ENCODE measurements at places on chromosomes 7 and 10.
A peak's percentile ranks its signal among the peaks of the same experiment; 100 is the strongest.

DNA sequence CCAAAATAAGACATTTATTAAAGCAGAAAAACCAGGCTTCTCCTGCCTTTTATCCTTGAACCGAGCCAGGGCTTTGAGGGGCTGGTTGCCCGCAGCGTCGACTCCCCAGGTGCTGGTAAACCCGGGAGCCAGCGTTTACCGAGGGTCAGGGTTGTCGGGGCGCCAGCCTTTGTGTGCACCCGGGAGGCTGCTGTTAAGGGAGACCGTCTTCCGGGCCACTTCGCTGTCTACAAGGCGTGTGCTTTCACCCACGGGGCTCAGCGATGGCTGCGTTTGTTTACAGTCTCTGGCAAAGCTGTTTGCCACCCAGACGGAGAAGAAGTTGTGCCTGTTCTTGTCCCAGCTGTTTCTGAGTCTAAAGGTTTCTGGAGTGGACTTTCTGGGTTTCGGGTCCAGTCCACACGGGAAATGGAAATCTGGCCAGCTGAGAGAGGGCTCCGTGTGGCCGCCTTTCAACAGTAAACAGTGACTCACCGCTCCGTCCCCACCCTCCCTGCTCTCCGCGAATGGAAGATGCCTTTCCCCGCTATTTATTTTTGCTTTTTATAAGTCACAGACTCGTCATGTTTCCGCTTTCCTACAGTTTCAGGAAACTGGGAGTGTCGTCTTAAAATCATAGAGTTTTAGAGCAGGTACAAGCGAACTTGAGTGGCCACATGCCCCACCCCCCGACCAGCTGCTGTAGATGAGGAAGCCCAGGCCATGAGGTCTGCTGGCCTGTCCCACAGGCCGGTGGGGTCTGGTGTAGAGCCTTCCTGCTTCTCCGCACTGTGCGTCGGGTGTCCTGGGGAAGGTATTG lies 2.2 kb downstream of the MAFK start:
- DNase-seq, result peak; percentile 77

DNA sequence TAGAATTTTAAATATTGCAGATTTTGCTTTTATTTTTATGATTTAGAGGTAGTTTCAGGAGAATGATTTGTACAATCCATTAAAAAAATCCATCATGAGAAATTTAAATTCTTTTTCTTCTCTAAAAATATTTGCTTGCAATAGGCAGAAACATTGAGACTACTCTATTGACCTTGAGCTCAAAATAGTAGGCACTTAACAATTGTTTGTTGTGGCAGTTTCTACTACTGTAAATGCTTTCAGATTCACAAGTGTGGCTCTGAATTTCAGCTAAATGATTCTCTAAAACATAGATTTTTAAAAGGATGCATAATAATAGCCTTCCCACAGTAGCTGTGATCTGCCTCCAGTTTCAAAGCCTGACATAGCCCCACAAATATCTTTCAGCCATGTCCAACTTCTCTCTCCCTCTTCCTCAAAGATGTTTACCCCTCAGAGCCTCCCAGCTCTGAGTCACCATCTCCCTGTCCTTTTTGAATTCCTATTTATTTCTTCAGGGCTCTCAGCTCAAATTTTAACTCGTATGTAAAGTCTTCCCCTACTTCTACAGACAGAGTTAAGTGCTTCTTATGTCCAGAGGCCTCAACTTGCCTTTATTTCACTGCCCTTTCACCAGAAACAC lies 160.5 kb downstream of the AOAH start:
- no peak for DNase-seq

GRCh38 chr10:91944880-91945630 lies 21.5 kb downstream of the BTAF1 start:
- DNase-seq, result no peak

GRCh38 chr7:85883-86515 lies 106.4 kb upstream of the FAM20C start:
- DNase-seq, result no peak

- DNase-seq, result no peak
Measured at GRCh38 chr10:59124187-59124586, 52.3 kb upstream of the PHYHIPL start.

DNA sequence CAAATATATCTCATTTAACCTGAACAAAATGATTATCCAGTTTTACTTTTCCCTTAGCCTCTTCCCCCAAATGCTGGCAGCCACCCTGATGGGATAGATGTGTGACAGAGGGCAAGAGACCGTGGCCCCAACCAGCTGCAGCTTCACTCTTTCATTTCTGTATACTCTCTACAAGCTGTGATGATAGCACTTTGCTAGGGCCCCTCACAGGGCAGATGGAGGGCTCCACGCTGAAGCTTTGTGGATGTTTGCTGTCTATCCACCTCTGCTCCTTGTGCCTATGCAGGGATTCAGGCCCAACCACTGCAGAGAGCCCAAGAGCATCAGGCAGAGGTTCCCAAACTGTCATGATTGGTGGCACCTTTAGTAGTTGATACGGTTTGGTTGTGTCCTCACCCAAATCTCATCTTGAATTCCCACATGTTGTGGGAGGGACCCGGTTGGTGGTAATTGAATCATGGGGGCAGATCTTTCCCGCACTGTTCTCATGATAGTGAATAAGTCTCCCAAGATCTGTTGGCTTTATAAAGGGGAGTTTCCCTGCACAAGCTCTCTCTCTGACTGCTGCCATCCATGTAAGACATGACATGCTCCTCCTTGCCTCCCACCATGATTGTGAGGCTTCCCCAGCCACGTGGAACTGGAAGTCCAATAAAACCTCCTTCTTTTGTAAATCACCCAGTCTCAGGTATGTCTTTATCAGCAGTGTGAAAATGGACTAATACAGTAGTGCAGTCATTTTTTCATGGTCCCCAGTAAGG lies 20.1 kb downstream of the HTRA1 start:
- DNase-seq, result no peak

GRCh38 chr10:62842983-62843382 lies 26.8 kb upstream of the EGR2 start:
- no peak for DNase-seq

DNA sequence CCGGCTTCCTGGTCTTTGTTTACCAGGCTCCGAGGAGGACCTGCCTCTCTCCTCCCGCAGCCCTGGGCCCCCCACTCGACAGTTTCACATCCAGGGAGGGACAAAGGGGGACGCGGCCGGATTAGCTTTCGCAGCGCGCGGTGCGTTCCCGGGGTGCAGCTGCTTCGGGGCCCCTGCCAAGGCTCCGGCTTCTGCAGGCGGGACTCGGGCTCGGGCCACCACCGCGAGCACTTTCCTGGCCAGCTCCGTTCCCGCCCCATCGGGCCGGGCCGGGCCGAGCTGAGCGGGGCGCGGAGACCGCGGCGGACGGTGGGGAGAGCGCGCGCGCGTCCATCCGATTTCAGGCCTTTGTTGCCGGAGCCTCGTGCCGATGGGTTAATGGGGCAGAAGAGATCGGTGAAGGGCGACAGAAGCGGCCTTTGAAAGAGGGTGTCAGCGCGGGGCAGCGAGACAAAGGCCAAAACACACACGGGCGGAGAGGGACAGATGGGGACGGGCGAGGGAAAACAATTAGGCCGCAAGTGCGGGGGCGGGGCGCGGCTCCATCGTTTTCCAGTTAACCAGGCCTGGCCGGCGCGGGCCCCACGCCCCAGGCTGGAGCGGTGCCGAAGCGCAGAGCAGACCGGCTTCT lies 8.5 kb upstream of the UNCX start:
- DNase-seq, result no peak

GRCh38 chr10:26831936-26832335 lies 28.8 kb downstream of the ABI1 start:
- DNase-seq, result no peak

DNA sequence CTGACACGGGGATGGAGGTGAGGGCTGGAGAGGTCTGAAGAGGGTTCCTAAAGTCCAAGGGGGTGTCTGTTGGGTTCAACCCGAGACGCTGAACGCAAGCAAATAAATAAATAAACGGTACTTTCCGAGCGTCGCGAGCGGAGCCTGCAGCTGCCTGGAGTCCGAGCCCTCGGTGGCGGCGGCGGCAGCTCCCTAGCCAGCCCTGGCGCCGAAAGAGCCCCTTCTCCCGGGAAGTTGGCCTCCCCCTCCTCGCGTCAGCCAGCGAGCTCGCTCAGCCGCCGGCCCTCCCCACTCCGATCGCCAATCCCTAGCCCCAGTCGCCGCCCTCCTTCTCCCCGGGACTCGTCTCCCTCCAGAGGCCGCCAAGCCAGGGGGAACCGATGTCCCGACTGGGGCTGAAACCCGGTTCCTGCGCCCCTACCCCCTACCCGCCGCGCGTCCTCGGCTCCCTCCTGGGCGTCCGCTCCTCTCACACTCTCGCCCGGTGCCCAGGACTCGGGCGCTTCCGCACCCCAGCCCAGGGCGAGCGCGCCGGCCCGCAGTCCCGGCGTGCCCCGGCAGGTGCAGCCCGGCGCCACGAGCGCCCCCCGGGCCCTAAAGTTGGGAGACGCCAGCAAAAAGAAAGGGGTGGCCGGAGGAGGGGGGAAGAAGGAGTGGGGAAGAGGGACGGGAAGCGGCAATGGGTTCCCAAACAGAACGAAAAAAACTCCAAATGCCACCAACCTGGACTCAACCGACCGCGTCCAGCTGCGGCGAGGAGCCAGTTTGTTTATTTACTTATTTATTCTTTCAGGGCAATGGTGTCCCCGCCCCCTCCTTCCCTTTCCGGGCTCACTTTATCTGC lies at the start of gene GFRA1:
Gene GFRA1 (minus strand): TSS at position 767 of the 844 bp plus-strand sequence. CDS start 1,177 bp downstream, outside the sequence.
- DNase-seq, result no peak

DNA sequence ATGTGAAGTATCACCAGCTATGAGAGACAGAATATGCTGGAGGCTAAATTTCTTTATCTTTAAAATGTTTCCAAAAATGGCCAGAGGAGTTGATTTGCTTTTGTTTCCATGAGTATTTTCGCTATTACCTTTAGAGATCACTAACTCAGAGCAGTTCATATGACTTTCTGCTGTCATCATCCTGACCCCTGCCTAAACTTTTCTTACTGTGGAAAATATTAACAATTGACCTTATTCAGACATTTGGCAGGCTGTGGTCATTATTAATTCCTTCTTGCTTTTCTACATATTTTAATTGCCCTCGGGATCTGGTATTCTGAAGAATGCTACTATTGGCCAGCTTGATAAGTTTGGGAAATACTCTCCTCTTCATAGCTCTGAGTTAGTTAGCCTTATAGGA lies 156.5 kb downstream of the EXOC4 start:
- DNase-seq, result no peak

DNA sequence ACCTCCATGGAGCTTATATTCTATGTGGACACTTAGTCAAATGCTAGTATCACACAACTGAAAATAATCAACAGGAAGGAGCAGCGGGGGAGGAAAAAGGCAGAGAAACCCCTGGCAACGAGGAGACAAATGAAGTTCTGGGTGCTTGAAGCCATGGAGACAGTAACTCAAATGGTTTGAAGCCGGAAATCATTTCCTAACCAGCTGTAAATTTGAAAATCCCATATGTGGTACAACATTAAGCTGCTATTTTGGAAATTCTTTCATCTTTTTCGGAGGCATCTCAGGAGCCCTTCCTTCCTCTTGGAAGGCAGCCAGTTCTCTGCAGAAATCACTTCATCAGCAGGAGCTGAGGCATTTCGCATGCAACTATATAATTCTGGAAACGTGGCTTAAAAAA lies 91.4 kb downstream of the PPP1R3C start:
- no peak for DNase-seq

GRCh38 chr7:90474284-90475210 lies 5.1 kb downstream of the PTTG1IP2 start:
- DNase-seq, result no peak

GRCh38 chr10:23174074-23174976 lies 17.8 kb upstream of the PTF1A start:
- no peak for DNase-seq

DNA sequence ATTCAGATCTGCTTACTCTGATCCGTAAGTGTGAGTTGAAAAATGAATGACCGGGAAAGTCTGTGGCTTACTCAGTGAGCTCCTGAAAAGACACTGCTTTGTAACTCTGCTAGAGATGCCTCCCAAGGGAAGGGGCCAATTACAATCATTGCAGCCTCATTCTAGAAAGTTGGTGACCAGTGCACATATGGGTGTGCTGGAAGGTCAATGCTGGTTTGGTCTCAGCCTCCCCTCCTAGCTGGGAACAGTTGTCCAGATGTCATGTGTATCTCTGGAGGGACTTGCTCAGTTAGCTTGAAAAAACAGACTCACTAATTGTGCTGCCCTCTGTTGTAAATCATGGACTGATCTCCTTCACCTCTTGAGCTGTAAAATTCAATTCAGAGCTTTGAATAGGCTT lies 405.0 kb downstream of the ADRA2A start:
- no peak for DNase-seq

GRCh38 chr7:81014266-81014665 lies 95.4 kb upstream of the SEMA3C start:
- no peak for DNase-seq

GRCh38 chr7:35723011-35723410 lies 28.1 kb upstream of the HERPUD2 start:
- DNase-seq, result no peak

GRCh38 chr7:30548845-30549244 lies 44.2 kb upstream of the GGCT start:
- DNase-seq, result no peak

DNA sequence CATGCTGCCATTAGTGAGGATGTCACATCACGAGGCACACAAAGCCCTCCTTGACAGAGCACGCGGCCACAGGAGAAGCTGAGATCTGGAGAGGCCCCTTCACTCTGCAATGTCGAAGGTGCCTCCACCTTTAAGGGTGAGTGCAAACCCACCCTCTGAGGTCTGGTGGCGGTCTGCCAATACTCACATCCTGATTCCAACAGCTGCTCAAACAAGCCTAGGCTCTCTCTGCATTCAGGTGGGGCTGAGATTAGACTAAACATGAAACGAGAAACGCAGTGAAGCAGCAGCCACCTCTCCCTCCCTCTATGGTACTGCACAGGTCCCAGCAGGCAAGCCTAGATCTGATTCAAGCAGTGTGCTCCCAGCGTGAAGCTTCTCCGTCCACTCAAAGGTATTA lies 151.8 kb downstream of the TCERG1L start:
- DNase-seq, result no peak

- DNase-seq, result no peak
Measured at GRCh38 chr7:37445790-37446189, 2.9 kb downstream of the ELMO1 start.

DNA sequence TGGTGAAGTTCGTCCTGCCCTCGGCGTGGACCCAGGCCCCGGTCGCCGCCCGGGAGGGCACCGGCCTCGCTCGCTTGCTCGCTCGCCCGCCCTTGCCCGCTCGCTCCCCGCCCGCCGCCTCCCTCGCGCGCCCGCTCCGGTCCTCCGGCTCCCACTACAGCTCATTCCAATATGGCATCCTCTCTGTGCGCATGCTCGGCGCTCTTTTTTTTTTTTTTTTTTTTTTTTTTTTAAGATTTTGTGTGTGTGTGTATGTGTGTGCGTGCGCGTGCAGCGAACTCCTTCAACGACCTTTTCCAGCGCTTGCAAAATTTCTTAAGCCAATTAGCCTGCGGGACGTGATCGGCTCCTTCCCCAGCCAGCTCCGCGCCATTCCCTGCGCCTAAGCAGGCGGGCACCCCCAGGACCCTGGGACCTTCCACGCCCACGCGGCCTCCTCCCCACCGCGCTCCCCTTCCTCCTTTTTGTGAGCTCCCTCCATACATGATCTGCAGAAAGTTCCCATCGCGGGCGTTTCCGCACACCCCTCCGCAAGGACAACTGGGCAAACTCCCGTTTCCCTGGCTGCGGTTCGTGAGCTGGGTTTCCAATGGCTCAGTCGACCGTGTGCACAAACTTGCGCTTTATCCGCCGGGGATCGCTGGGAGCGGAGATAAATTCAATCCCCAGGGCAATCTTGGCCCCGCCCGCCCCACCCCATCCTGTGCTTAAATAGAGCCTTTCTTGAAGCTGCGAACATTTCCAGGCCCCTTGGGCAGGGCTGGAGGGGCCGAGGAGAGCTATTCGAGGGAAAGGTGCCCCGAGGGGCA lies at the start of gene SFMBT2:
Gene SFMBT2 (minus strand): TSS at position 173 of the 809 bp plus-strand sequence. CDS start 29,136 bp downstream, outside the sequence.
- peak; percentile 59 for DNase-seq
